ENCODE measurements at places on chromosomes 2 and 18. TPM values are rescaled to one million over a fixed set of nuclear protein-coding genes. Genes with fewer than 3 reads are reported as not detected.

GRCh38 chr18:22102953-22103646 lies 66.3 kb upstream of the GATA6 start:
- no peak for DNase-seq

The ST8SIA5 gene
- total RNA-seq: not detected

DNA sequence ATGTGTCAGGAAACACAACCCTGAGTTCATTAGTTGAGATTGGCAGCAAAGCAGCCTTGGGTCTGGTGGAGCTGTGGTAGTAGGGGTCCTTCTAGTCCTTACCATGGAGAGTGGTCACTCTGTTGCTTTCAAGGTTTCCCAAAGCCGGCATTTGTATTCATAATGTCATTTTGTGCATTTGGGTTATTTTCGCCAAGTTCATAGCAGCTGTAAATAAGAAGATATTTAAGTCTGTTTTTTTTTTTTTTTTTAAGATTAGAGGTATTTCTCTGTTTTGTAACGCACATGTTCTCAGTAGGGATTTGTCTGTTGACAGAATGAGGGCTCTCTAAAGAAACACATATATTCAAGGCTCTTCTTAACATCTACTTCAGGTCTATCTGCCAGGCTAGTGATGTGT lies 114.1 kb downstream of the PRPF40A start:
- DNase-seq: no peak

- no peak for DNase-seq
Observed at GRCh38 chr2:241279413-241279812, 36.1 kb downstream of the HDLBP start.

- no peak for DNase-seq
Observed at GRCh38 chr2:13401312-13401711, 684.6 kb downstream of the TRIB2 start.

The KCNIP3 gene
- total RNA-seq: 3.5 TPM

DNA sequence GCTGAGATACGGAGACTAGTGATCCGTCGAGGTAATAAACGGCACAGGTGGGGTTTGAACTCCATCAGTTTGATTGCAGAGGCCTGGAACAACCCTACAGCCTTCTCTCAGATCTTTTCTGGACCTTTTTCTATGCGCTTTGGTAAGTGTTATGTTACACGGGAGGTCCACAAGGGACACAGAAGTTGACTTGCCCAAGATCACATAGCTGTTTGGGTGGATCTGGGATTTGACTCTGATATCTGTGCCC lies 1.1 kb upstream of the DNPEP start:
- DNase-seq: no peak

GRCh38 chr2:102368461-102369109 lies 13.0 kb downstream of the IL18R1 start:
- no peak for DNase-seq

- no peak for DNase-seq
Observed at GRCh38 chr2:123514613-123515207, 510.4 kb upstream of the CNTNAP5 start.

- DNase-seq: no peak
Observed at GRCh38 chr18:3265564-3266033, 3.7 kb downstream of the MYL12B start.

- DNase-seq: no peak
Observed at GRCh38 chr2:26072925-26073768, 39.3 kb downstream of the RAB10 start.

- DNase-seq: no peak
Observed at GRCh38 chr18:12005538-12006487, 24.5 kb downstream of the IMPA2 start.

GRCh38 chr2:85326406-85327159 lies 1.2 kb downstream of the TGOLN2 start:
- no peak for DNase-seq

DNA sequence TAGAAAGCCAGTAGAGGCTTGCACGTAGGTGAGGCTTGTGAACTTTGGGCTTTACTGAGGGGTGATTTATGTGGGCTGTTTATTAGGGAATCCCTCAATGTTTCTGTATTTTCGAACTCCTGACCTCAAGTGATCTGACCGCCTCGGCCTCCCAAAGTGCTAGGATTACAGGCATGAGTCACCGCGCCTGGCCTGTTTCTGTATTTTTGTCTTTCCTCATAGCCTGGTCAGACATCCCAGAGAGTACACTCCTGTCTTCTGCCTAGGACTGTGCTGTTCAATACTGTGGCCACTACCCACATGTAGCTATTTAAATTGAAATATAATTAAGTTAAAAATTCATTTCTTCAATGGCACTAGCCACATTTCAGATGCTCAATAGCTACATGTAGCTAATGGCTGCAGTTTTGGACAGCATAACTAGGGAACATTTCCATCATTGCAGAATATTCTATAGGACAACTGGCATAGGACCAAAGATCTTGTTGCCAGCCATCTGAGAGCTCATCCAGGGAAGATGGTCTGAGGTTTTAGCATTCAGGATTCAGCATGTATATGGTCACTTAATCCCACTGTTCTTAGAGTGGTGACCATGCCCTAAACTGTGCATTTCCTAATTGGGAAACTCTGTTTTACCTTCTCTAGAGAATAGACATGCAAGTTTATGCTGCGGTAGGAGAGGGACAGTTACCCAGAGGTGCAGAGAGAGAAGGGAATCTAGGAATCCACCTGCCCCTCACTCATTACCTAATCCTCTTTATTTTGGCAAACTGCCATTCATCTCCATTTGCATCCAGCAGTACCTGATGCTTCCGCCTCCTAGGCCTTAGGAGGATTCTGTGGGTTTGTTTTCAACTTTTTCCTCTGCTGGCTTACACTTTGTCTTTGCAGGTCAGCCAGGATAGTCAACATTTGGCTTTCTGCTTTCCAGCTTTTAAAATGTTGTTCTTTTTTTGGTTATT lies 64.4 kb downstream of the LCLAT1 start:
- peak; percentile 63 for DNase-seq

DNA sequence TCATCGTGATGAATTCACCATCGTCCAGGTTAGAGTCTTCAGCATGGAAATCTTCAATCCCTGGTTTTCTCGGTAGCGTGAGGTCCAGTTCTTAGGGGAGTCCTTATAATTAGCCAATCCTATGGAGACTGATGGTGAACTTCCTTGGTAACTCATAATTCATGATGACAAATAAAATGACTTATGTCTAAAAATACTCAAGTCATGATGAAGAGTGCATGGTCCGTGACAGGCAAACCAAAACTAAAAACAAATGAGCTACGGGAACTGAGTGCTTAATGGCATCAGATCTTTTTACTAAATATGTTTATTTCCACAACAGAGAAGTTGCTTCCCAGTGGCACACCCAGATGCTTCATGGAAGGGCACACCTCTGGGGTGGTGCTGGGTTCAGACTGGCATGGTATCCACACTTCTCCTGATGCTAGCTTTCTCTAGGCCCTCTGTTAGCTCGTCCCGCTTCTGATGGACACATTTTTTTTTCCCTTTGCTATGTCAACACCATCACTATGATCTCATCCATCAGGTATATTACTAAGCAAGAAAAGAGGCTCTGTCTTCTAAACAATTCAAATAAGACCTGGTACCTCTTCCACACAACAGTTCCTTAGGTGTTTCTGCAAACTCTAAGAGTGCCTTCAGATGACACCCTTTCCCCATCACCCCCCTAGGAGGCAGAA lies 92.8 kb upstream of the NEDD4L start:
- no peak for DNase-seq

DNA sequence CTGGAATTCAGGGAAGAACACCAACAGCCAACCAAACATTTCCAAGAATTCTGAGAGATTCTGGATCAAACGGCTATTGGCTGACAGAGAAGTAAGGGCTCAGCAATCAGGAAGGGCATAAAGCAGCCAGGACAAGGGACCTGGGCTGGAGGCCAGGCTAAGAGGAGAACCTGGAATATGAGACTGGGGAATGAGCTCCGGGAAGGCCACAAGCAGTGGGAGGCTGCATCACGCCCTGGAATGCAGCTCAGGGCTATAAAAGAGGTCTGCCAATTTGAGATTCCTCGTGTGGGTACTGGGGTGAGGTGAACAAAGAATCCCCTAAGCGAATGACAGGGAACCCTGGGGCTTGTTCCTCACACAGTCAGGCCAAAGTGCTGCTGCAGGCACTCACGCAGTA lies 60.4 kb downstream of the ANO7 start:
- DNase-seq: no peak

The INO80B gene
- total RNA-seq: 34.2 TPM

The TLK1 gene
- total RNA-seq: 74.1 TPM

DNA sequence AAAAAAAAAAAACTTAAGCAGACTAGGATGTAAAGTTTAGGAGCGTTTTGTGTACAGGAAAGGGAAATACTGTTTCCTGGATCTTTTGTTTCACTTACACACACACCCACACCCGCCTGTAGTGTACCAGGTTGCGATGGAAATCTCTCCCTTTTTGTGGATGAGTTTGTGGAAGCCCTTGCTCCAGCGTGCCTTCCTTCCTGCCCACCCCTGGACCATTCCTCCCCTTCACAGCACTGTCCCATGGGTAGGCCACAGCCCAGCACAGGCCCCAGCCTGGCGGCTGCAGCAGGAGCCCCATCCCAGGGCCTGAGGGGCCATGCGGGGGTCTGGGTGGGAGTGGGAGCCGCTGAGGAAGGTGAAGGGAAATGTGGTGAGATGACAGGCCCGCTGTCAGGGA lies 15.1 kb downstream of the MALL start:
- DNase-seq: no peak

- DNase-seq: no peak
Observed at GRCh38 chr2:205133544-205133943, 548.8 kb upstream of the NRP2 start.

The CLEC4F gene
- total RNA-seq: not detected

GRCh38 chr18:71443706-71444480 lies 1100.2 kb downstream of the CBLN2 start:
- no peak for DNase-seq

The MEP1B gene
- not detected for total RNA-seq

GRCh38 chr2:113175736-113176695 lies 2.2 kb downstream of the PSD4 start:
- no peak for DNase-seq

- DNase-seq: no peak
Observed at GRCh38 chr2:104850361-104851290, 3.3 kb upstream of the POU3F3 start.

The SLC14A1 gene
- not detected for total RNA-seq

The FHOD3 gene
- 13.3 TPM for total RNA-seq

The EFEMP1 gene
- 86.3 TPM for total RNA-seq

The CXCR4 gene
- 0.70 TPM for total RNA-seq

The FOXD4L1 gene
- 0.43 TPM for total RNA-seq

DNA sequence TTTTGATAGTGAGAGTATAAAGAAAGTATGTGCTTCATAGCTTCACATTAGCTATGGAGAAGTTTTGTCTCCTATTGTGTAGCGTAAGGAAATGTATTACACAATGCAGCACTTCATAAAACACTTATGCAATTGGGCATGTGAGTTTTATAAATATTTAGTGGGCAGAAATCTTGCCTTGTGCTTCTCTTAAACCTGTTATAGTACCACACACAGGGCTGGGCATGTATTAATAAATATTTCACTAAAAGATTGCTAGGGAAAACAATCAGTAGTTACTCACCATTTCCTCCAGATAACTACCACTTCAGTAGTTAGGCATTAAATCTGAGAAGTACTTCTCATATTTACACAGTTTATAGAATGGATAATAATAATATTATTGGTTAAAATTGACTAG lies 1080.8 kb upstream of the PIK3C3 start:
- DNase-seq: no peak

The MYO1B gene
- 48.5 TPM for total RNA-seq

DNA sequence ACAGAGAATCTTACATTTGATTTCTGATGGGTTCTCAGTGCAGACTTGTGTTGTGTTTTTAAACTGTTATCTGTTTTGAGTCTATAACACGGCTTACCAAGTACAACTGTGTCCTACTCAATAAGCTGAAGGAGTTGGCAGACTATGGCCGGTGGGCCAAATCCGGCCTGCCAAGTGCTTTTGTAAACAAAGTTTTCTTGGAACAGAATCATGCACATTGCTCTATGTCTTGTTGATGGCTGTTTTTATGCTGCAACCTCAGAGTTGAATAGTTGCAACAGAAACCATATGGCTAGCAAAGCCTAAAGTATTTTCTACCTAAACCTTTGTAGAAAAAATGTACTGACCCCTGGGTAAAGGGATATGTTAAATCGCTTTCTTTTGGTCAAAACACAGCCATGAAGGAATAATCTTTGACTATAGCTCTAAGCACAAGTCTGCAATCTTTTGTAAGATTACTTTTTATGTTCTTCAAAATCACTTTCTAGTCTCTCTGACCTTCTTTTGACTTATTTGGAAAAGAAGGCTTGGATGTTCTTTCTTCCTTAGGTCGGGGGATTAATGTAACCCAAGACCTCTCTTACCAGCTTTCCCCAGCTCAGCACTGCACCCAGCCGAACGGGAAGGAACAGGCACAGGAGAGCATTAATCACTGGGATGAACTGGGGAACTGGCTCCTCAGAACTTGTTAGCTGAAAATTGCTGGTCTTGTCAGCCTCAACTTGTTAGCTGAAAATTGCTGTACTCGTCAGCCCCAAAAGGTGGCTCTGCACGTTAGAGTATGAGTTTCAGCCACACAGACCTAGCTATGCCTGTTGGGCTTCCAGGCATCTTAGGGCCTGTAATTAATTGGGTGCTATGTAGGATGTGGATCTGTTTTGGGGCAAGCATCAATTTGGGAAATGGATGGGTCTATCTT lies 75.4 kb downstream of the CD8B2 start:
- DNase-seq: no peak

The LIMS3 gene
- total RNA-seq: 1.4 TPM

- no peak for DNase-seq
Observed at GRCh38 chr2:64847930-64848329, 141.3 kb upstream of the SLC1A4 start.

The PAX3 gene
- total RNA-seq: not detected

DNA sequence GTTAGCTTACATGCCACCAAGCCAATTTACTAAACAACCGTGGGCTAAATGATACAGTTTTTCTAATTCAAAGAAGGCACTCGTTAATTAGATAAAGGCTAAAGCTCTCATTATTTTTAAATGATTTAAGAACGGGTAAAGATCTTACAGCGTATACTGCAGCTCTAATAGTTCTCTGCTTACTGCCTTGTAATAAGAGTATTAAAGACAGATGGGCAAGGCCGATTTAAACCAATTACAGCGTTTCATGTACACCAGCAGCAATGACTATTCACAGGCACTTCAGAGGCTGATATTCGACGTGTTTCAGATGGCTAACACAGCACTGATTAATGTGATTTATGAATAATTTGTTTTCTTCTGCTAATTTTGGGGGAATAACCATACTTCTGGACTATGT lies 259.3 kb downstream of the ZNF407 start:
- DNase-seq: no peak

GRCh38 chr2:62369541-62370202 lies 136.3 kb downstream of the TMEM17 start:
- DNase-seq: no peak

- DNase-seq: no peak
Observed at GRCh38 chr2:236601316-236602202, 31.9 kb downstream of the ACKR3 start.

DNA sequence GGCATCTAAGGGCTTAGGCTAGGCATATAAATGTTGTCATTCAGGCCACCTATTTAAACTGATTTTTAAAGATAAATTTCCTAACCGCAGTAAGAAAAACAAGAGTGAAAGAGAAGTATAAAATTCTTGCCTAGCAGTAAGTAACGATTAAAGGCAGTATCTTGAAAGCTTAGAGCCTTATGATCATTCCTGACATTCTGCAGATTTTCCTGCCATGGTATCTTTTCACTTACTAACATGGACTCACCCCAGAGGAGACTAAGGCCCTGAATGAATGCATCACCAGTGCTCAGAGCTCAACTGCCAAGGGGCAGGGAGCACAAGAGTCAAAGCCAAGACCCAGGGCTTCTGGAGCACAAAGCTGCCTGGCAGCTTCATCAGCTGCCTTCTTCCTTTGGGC lies 133.1 kb downstream of the GCA start:
- no peak for DNase-seq

- peak; percentile 15 for DNase-seq
Observed at GRCh38 chr18:76274468-76275289, 220.4 kb downstream of the ZNF516 start.

Data from PC-9 (cell line).